ENCODE measurements at places on chromosomes 5 and 9. TPM values are rescaled to one million over a fixed set of nuclear protein-coding genes. Genes with fewer than 3 reads are reported as not detected.

Gene B4GALT7
- polyA plus RNA-seq, result 23.8 TPM

Gene DDX41
- polyA plus RNA-seq, result 77.4 TPM

Gene ABO
- polyA plus RNA-seq, result 1.5 TPM

Gene UTP15
- polyA plus RNA-seq, result 9.1 TPM

Gene TMEM174
- not detected for polyA plus RNA-seq

Gene COL15A1
- polyA plus RNA-seq, result 7.5 TPM

Gene WDR38
- not detected for polyA plus RNA-seq

Gene PCDHB4
- 0.90 TPM for polyA plus RNA-seq

Gene AUH
- polyA plus RNA-seq, result 20.2 TPM
